Myocyte (in vitro differentiated cells): ENCODE measurements at places on chromosomes 16 and 17. TPM values are rescaled to one million over a fixed set of nuclear protein-coding genes. Genes with fewer than 3 reads are reported as not detected.

CLEC16A gene
- 20.7 and 23.8 TPM in 2 replicates for total RNA-seq

CCL23 gene
- total RNA-seq = not detected in 2 replicates

RTN4RL1 gene
- total RNA-seq = 0.96 and 1.9 TPM in 2 replicates

CETP gene
- total RNA-seq = 0.10 TPM in 1 of 2 replicates, not detected in the other

PSKH1 gene
- 9.4 and 10.6 TPM in 2 replicates for total RNA-seq

SPN gene
- not detected in 2 replicates for total RNA-seq

KRT40 gene
- not detected in 2 replicates for total RNA-seq

PRAC2 gene
- not detected in 2 replicates for total RNA-seq

HBM gene
- not detected in 2 replicates for total RNA-seq

DNA sequence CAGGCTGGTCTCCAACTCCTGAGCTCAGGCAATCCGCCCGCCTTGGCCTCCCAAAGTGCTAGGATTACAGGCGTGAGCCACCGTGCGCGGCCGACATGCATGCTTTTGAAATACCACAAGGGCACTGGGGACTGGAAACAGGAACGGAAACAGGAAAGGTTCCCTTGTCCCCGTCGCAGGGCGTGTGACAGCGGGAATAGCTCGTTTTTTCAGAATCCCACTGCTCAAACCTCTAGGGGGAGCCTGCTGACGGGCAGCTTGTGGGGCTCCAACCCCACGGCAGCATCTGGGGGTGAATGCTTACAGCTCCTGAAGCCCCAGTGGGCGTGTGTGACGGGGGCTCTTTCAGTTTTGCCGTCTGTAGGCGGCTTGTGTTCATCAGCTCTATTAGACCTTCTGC, 18.8 kb upstream of the ASGR2 start:
- no peak for DNase-seq

- peak; percentile 88 for DNase-seq
Observed at GRCh38 chr16:87636050-87636684, 33.9 kb downstream of the JPH3 start.

DNA sequence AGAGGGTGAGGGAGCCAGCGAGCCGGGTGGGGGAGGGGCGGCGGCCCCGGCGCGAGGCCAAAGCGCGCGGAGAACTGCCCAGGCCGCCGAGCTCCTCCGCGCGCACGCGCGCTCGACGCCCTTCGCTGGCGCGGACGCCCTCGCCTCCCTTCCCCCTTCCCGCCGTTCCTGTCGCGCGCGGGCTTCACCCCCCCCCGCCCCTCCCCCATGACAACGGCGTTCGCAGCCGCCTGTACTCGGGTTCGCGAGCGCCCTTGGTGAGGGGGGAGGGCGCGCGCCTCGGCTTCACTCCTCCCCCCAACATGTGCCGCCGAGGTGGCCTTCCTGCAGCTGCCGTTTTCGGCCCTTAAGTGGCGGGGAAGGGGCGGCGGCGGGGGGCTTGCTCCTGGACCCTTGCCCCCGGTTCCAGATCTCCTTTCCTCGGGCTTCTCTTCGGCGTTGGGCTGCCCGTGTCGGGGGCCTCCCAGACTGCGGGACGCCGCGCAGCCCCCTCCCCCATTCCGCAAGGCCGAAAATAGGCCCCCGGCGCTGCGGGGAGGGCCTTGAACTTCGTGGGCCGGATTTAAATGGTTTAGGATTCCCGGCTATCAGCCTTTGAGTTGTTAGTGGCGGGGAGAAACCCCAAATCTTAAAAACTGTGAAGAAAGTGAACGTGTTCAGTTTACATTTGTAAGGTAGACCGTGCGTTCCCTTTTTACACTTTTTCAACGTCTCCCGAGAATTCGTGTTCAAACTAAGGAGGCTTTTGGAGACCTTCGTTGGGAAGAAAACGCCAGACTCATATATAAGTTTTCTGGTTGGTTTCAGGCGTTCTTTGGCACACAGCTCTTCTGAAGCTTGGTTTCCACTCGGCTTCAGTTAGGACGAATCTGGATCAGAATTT, 653 bp downstream of the SRRM2 start:
- peak; percentile 78 for DNase-seq

- peak; percentile 57 for DNase-seq
Observed at GRCh38 chr16:14510939-14511799, 118.9 kb downstream of the PARN start.

GRCh38 chr16:81006211-81006812, 373 bp downstream of the CMC2 start:
- DNase-seq = peak; percentile 59

DNA sequence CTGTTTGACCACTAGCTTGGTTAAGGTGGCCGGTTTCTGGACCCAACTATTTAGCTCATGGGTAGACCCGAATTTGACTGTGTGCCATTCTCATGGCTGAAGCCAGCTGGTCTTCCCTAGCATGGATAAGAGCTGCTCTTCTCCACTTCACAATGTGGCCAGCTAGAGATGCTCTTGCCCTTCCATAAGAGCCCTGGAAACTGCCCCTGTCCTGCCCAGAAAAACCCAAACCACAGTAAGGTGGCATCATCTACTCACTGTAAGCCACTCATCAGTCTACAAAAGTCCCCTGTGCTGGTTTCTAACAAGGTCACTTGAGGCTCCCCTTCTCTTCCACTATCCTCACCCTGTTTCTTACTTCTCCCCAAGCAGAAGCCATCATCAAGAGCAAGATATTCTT, 165.1 kb downstream of the HS3ST2 start:
- no peak for DNase-seq

GRCh38 chr17:1979182-1979985, 45.8 kb downstream of the RTN4RL1 start:
- no peak for DNase-seq

GRCh38 chr17:45013021-45013997, 38.1 kb downstream of the DCAKD start:
- DNase-seq = peak; percentile 75

DNA sequence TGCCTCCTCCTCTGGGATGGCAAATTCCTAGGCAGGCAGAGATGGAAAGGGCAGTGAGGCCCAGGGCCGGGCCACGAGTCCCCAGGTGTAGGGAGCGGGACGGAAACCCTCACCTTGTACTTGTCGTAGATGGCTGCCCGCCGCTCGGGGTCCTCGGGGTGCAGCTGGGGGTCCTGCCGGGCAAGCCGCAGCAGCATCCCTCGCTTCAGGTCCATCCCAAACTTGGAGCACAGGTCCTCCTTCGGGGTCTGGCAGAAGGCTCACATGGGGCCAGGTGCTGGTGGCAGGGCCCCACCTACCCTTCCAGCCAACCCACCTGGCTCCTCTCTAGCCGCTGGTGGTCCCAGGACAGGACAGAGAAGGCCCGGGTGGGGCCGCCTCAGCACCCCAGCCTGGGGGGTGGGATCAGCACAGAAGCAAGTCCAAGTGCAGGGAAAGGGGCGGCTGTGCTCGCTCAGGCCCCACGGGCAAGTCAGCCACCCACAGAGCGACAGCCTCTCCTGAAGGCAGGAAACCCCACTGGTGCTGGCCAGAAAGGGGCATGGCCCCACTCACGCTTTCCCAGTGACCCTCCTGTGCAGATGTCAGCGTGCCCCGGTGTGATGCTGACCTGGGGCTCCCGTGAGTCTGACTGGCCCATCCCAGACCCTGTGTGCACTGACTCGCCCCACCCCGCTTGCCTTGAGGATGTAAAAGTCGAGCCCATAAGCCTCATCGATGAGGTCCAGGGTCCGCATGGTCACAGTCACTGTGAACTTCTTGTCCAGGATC, 1.8 kb downstream of the MRPL28 start:
- no peak for DNase-seq

DNA sequence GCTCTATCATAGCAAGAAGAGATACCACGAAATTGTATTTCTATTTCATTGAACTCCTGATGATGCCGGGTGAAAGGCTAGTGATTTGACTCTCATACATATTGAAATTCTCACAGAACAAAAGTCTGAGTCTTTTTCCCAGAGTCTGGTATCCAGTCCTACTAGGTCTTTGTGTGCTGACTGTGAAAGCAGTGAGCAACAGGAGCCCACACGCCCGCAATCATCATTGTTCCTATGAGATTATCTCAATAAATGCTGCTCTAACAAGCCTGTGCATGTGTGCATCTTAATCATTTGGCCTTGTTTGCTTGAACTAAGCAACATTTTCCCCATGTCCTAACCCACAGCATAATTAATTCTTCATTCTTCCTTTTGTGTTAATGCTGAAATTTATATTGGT, 1466.0 kb downstream of the CDH11 start:
- DNase-seq = no peak

DNA sequence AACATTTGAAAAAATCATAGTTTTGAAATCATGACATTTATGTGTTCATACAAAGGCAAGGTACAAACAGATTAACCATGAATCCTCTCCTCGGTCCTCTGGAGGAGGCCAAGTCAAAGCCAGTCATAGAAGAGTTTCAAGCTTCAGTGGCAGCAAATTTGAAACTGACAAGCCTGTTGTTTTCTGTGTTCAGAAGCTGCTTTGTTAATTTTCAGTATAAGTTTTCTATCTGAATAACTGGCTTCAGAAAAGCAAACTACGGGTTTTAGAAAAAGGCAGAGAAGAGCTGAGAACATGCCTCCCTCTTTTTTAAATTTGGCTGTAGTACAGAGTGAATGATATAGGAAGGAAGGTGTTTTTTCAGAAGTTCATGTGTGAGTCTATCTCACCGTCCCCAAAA, 79.6 kb upstream of the CLEC18B start:
- no peak for DNase-seq

DNA sequence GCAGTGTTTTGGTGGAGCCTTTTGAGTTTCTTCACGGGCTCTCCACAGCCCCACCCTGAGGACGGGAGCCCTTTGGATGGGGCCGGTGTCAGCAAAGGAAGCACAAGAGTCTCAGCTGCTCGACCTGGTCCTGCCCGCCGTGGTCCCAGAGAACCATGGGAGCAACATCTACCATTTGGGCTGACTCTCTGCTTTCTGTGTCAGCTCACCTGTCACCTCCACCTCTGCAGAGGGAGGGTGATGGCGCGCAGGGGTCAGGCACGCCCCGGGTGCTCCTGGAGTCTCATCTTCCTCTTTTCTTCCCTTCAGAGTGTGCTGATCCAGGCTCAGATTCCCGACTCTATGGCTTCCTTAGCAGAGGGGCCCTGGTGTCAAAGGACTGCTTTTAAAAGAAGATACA, 171.7 kb downstream of the LAT start:
- no peak for DNase-seq

GRCh38 chr16:6603780-6604325, 728.8 kb upstream of the RBFOX1 start:
- DNase-seq = no peak

- DNase-seq = no peak
Observed at GRCh38 chr16:23920899-23921298, 85.1 kb downstream of the PRKCB start.

GRCh38 chr17:59427425-59427921, 96.0 kb downstream of the YPEL2 start:
- peak; percentile 84 for DNase-seq

DNA sequence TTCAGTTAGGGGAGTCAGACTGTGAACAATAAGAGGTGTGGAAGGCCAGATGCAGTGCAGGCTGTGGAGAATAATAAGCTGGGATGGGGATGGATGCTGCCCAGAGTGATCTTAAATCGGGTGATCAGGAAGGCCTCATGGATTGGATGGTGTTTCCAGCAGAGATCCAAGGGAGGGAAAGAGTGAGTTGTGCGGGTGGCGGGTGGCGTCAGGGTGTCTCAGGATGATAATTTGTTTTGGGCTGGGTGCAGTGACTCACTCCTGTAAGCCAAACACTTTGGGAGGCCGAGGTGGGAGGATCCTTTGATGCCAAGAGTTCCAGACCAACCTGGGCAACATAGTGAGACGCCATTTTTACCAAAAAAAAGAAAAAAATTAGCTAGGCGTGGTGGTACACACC, 7.9 kb downstream of the CLUAP1 start:
- no peak for DNase-seq

GRCh38 chr17:45372325-45372869, 55.6 kb upstream of the MAP3K14 start:
- no peak for DNase-seq

GRCh38 chr17:64006361-64007088, 8.4 kb downstream of the PRR29 start:
- no peak for DNase-seq

DNA sequence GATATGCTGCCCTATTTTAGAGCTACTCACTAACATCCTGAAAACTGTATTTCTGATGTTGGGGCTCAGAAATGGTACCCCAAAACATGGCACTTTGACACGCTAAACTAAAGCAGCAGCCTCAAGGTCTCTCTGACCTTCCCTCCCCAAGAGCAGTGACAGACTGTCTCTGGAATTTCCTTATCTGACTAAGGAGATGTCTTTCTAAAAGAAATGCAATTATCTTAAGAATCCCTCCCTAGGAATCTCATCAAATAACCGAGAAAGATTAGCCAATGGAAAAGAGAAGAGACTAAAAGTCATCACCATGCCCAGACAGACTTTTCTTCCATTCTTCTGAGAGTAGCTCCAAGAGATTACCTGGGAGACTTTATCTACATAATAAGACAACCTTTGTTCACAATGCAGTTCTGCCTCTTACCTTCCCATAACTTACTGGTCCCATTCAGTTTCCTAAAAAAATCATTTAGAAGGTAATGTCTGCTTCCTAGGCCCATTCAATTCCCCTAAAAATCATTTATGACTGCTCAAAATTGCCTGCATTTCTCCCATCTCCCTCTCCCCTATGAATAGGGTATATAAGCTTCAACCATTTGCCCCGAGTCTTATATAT, 123.9 kb downstream of the CPPED1 start:
- no peak for DNase-seq

GRCh38 chr16:59047114-59047513, 313.0 kb upstream of the GOT2 start:
- DNase-seq = no peak

- DNase-seq = no peak
Observed at GRCh38 chr16:75679366-75679765, 2.6 kb upstream of the CPHXL2 start.

DNA sequence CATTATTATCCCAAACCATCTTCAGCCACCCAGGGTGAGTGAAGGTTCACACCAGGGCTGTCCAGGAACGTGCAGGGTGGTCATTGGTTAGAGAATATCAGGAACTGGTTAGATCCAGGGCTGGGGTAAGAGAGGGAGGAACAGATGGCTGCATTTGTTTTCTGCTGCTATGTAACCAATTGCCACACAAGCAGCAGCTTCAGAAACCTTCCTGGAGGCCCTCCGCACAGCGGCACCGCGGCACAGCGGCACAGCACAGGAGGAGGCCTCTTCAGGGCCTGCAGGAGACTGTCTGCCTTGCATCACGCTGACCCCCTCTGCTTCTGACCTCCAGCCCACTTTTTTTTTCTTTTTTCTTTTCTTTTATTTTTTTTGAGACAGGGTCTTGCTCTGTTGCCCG, 86.1 kb downstream of the KCNJ12 start:
- DNase-seq = no peak

GRCh38 chr16:56349086-56349415, 76.3 kb downstream of the AMFR start:
- no peak for DNase-seq

GRCh38 chr16:86072328-86073102, 173.6 kb downstream of the IRF8 start:
- peak; percentile 66 for DNase-seq

DNA sequence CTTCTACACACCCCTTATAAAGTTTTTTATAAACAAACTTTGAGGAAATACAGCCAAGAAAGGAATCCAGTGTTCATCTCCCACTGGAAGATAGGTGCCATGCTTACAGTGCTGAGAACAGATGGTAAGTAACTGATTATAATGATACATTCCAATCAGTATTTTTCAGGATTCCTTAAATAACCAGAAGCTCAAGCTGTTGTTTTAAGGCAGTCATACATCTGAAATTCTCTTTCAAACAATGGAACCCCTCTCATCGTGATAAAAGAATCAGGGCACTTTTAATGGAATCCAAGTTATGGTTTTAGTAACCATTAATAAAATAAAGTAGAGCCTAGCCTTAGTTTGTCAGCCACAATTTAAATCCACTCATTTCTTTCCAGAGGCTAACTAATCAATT, 56.1 kb upstream of the STAC2 start:
- DNase-seq = peak; percentile 25

- no peak for DNase-seq
Observed at GRCh38 chr17:67164302-67164701, 80.7 kb downstream of the HELZ start.
